Fibroblast of upper back skin (primary cell): ENCODE measurements at places on chromosomes 1 and 21.

DNA sequence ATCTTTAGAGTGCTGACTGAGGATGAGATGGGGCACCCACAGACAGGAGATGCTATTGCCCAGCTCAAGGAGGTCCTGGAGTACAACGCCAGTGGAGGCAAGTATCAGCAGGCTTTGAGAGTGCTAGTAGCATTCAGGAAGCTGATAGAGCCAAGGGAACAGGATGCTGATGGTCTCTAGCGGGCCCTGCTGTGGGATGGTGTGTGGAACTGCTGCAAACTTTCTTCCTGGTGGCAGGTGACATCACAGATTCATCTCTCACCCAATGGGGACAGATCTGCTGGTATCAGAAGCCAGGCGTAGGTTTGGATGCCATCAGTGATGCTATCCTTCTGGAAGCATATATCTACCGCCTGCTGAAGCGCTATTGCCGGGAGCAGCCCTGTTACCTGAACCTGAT lies 609.8 kb upstream of the NCAM2 start:
- no peak for DNase-seq

DNA sequence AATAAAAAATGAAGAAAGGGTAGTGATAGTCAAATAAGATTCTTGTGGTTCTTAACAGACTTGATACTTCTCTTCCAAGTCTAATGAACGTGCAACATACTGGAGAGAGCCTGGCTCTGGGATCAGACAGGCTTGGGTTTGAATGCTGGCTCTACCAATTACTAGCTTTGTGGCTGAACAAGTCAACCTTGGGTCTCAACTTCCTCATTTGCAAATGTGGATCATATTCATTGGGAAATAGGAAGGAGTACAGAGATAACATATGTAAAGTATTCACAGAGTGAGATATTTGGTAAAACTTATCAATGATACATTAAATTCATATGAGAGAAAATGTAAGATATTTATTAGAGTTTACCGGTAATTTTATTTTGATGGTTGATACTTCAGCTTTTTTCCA lies 2.0 kb downstream of the EDEM3 start:
- no peak for DNase-seq

DNA sequence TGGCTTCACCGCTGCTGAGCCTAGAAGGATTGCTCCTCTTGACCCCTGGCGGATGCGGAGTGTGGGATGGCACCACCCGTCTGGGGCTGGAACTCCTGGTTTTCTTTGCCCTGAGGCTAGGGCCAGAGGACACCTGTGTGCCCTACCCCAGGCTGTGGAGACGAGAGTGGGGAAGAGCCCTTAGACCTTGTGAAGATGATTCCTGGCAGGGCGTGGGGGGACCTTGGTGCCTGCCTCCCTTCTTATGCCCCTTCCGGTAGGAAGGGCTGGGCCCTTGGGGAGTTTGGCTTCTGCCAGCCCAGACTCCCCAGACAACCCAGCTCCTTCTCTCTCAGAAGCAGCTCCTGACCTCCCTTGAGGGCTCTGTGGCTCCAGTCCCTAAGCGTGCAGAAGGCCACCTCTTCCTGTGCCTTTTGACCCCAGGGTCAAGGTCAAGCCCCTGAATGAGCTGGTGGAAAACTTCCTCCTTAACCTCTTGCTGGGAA lies 891 bp downstream of the RPS6KA1 start:
- no peak for DNase-seq

GRCh38 chr1:55213151-55213884 lies 1.8 kb downstream of the USP24 start:
- no peak for DNase-seq

DNA sequence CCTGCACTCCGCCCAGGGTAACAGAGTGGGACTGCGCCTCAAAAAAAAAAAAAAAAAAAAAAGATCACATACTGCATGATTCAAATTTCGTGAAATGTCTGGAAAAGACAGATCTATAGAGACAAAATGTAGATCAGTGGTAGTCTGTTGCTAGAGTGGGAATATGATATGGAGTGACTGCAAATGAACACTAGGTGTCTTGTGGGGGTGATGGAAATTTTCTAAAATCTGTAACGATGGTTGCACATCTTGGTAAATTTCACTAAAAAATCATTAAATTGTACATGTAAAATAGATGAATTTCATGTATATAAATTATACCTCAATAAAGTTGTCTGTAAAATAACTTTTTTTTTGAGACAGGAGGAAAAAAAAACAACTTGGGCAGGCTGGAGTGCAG lies 5.5 kb downstream of the AIDA start:
- no peak for DNase-seq

DNA sequence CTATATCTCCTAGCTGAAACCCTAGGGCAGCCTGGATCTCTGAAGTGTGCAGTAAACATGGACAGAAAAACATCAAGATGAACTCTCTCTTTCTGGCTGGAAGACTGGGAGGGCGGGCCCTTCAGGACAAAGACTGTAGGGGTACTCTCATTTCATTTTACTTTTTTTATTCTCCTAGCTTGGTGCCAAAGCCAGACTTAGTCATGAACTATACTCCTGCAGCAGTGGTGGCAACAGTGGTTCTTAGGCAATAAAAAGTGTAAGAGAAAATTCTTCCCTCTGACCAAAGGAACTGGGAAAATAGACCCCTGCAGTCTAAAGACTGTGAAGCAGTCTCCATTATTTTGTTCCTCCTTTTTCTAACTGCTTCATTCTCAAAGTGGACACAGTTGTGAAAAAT lies 213.8 kb upstream of the JUN start:
- DNase-seq = no peak
